ENCODE measurements at places on chromosomes 5 and 9.
A peak's percentile ranks its signal among the peaks of the same experiment; 100 is the strongest.

GRCh38 chr9:134641173-134641989, at the start of gene COL5A1:
TSS of gene COL5A1 (plus strand) at chr9:134641803. CDS start at chr9:134642188, 385 bp downstream.
- DNase-seq = no peak

GRCh38 chr5:101425339-101425859, 522.3 kb upstream of the ST8SIA4 start:
- no peak for DNase-seq

GRCh38 chr9:134526584-134527477, 114.8 kb upstream of the COL5A1 start:
- no peak for DNase-seq

DNA sequence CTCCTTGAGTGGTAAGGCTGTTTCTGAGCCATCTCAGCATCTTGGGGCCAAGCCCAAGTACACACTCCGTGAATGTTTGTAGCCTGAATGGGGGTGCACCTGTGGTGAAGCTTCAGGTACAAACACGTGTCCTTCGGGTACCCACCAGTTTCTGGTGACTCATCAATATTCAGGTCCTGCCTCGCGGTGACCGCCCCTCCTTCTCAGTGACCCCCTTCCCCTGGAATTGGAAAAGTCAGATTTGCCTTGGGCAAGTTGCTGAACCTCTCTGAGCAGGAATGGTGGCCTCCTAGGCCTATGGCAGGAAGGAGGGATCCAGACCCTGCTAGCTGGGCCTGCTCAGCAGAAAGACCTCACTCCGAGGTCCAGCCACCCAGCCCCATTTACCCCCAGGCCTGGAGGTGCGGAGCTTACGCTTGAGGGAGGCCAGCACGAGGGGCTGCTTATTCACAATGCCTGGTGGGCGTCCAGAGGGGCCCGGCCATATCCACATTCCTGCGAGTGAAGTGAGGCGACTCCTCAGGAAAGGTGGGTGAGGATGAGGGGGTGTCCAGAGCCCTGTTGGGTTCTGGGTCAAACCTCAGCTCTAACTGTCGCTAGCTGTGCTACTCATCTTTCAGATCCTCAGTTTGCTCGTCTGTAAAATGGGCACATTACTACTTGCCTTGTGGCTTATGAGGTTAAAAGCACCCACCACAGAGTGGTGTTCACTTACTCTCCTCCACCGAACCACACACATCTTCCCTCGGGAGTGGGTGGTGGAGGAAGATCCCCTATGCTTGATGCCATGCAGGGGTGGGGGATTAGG, 7.0 kb downstream of the ADGRD2 start:
- DNase-seq = no peak

DNA sequence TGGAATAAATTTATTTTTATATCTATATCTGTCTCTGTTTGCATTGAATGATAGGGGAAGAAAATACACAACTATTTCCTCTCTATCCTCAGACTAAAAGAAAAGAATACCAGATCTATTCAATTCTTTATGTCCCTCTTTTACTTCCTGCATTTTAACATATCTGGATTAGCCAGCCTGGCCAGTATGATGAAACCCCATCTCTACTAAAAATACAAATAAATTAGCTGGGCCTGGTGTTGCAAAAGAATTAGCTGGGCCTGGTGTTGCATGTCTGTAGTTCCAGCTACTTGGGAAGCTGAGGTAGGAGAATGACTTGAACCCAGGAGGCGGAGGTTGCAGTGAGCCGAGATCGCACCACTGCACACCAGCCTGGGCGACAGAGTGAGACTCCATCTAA, 182.0 kb downstream of the LURAP1L start:
- no peak for DNase-seq

GRCh38 chr9:136544548-136544963, 1.3 kb downstream of the NOTCH1 start:
- no peak for DNase-seq

DNA sequence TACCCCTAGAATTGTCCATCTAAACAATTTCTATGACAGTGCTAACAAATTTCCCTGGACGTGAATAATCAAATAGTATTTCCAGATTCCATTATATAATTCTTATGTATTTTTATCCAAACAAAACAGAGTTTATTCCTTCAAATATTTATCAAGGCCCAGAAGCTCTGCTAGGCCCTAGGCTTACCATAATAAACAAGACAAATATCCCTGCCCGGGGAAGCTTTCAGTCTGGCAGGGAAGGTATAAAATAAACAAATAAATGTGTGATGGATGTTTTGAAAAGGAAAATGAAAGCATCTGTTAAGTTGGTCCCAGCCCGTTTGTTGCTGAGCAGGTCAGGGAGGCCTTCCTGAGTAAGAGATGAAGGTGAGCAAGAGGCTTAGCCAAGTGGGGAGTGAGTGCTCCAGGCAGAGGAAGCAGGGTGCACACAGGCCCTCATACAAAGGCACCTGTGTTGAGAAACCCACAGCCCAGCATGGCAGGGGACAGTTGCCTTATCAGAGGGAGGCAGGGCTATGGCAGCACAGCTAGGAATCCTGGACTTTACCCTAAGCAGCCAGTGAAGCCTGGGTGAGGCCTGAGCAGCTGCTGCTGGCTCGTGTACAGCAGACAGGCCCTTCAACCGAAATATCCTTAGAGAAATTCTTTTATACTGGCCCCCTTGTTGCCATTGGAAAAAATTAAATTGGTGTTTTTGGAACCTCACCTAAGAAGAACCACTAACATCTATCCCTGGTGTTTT, 7.7 kb upstream of the SLC35D2 start:
- no peak for DNase-seq

DNA sequence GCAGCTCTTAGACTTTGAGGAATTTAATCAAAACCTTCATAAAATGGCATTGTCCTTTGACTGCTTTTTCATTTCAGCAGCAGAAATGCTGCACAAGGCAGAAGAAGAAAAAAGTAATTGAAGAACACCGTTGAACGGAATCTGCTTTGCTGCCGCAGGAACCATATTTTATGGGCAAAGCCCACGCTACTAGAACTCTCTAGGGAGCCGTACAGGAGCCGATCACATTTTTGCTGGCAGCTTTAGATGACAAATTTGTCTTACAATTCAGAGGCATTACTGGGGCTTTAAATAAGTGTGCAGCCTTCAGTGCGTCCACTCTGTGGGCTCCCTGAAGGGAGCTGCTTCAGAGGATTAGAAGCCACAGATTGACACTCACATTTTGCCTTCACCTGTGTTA, 5.4 kb downstream of the CFAP90 start:
- DNase-seq = no peak

- no peak for DNase-seq
Measured at GRCh38 chr5:88691945-88692868, 190.8 kb downstream of the MEF2C start.

- peak; percentile 81 for DNase-seq
Measured at GRCh38 chr5:178116143-178116885, 3.0 kb downstream of the N4BP3 start.

- DNase-seq = no peak
Measured at GRCh38 chr9:92654481-92655301, 15.2 kb downstream of the IPPK start.

- no peak for DNase-seq
Measured at GRCh38 chr5:38925154-38925925, 79.5 kb downstream of the OSMR start.

- no peak for DNase-seq
Measured at GRCh38 chr9:122127396-122127798, 32.2 kb downstream of the NDUFA8 start.

GRCh38 chr5:108642170-108642906, 105.4 kb upstream of the FER start:
- DNase-seq = peak; percentile 7

DNA sequence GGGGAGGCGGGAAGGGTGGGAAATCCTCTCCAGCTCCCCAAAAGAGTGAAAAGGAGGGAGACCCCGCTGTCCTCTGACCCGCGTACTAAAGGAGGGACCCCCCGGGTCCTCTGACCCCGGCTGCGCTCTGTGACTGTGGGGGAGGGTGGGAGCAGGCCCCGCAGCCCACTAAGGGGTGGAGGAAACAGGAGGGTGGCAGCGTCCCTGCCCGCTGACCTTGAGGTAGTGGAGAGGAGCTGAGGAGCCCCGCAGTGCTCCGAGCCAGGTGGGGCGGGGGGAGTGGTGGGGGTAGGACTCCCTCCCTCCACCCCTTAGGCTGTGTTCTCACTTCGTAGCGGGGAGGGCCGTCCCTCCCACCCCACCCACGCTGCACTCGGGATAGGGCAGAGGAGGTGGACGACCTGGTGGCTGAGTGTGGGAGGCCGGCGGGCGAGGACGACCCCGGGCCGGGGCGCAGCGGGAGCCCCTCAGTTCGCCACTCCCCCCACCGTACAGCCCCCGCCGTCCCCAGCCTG, 449 bp upstream of the ADCY2 start:
- no peak for DNase-seq
